Stimulated activated CD4-positive, alpha-beta T cell treated with anti-CD3 and anti-CD28 coated beads, Interleukin-1b, Interleukin-23, amount 100 ng/mL, for 1 hour (primary cell): ENCODE measurements at places on chromosomes 7 and 10.

- DNase-seq = no peak
Measured at GRCh38 chr7:76425156-76425555, 406 bp downstream of the ZP3 start.

DNA sequence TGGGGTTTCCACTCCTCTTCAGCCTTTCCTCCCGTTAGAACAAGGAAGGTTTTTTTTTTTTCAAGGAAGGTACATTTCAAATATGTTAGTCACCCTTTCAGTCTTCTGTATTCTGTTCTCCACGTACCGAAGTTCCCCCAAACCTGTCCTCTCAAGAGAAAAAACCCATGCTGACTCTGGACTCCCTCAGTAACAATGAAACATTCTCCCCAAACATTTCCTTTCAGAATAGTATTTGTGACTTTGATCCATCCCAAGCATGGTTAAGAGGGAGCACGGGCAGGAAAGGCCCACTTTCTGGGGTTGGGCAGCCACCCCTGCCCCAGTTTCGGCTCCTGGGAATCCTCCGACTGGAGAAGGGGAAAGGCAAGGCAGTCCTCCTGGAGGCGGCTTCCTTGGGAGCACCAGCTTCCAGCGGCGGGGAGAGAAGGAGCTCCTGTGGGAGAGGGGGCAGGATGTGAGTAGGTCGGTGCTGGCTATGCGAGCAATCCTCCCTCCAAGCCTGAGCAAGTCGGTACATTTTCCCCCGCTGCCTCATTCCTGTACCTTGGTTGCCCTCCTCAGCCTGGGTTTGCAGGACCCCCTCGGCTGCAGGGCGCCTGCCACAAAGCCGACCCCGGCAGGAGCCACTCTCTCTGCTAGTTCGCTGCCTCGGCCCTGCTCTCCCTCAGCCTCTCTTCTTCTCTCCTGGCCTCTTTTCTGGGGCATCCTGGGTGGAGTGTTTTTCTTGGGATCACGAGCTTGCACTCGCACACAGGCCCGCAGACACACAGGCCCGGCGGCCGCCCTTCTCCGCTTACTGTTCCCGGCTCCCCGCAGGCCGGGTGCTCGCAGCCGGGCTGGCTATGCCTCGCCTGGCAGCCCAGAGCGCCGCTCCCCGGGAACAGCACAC lies 2.1 kb upstream of the HOXA1 start:
- DNase-seq = no peak

DNA sequence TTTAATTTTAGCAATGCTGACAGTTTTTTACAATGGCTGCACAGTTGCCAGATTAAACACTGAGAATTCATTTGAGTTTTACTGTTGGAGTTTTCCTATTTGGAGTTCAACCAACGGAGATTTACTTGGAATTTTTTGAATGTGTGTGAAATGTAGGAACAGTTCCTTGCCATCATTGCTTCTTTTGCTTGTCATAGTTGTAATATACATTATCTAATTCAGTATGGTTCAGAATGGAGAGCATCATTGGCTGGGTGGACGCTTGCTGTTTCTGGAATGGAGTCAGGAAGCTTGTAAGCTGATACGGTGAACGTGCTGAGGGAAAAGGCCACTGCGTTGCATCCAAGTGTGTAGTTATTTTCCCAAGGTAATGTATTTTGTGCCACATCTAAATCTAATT lies 404.3 kb upstream of the KLF6 start:
- no peak for DNase-seq

- no peak for DNase-seq
Measured at GRCh38 chr7:122965306-122965705, 30.2 kb downstream of the TAS2R16 start.

DNA sequence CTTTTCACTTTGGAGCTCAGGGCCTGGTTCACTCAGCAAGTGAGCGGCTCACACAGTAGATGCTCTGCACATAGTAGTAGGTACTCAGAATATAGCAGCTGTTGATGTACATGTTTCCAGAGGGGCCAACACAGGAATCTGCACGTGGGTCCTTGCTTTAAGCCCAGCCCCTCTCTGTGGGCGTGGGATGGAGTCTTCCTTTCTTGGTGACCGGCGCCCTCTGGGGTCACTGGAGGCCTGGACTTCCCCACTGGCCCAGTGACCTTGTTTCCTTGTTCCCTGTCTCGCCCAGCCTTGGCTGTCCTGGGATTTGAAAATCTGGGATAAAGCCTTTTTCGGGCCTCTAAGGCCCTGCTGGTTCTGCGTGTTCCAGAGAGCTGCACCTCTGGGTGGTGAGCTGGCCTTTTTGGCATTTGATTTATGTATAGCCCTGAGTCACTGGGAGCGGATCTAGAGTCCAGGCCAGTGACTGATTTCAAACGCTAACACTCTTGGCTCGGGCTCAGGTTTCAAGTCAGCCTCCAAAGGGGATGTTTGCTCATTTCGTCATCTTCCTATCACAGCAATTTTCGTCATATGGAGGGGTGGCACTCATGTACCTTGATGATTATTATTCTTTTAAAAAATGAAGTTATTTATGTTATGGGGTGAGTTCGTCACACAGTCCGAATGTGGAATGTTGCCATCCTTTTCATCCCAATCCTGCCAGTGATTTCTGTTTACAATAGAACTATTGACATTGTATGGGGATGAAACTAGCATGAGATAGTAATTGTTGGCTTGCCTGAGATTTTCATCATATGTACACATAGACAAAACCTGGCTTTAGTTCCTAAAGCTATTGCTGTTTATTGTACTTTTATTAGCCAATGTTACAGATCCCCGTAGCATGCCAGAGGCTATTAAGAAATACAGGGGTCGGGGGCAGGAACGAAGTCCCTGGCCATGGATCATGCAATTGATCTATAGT lies 65.5 kb downstream of the CUX1 start:
- DNase-seq = no peak
